ENCODE measurements at places on chromosomes 7 and 10.

GRCh38 chr7:103297837-103298179, 573 bp downstream of the PMPCB start:
- no peak for DNase-seq

- DNase-seq, result no peak
Measured at GRCh38 chr10:48520184-48520506, 84.7 kb downstream of the ARHGAP22 start.

DNA sequence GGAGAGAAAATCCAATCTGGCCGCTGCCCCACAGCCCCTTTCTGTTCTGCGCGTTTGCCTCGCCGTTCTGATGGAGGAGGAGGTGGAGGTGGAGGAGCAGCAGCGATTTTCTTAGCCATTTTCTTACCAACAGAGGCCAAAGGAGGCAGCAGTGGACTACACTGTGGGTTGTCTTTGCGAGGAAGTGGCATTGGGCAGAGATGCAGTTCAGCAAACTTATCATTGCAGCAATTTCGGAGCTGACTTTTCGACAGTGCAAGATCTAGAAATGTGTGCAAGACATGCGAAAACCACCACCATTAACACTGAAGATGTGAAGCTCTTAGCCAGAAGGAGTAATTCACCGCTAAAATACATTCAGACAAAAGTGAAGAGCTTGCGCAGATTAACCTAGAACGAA, 1.9 kb upstream of the ARL4A start:
- no peak for DNase-seq

DNA sequence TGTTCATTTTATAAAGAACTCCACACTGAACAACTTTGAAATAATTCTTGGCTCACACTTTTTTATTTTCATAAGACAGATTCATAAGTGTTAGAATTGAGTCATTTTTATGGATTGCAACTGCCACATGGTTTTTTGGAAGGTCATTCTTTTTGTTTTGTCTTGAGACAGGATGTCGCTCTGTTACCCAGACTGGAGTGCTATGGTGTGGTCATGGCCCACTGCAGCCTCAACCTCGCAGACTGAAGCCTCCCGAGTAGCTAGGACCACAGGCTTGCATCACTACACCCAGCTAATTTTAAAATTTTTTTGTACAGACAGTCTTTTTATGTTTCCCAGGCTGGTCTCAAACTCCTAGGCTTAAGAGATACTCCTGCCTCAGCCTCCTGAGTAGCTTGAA, 20.3 kb downstream of the BMS1 start:
- no peak for DNase-seq

GRCh38 chr7:47552621-47553020, 29.3 kb downstream of the TNS3 start:
- no peak for DNase-seq

GRCh38 chr10:121864653-121865052, 63.2 kb downstream of the ATE1 start:
- DNase-seq, result no peak

- DNase-seq, result no peak
Measured at GRCh38 chr7:42226354-42226941, 10.6 kb downstream of the GLI3 start.

- DNase-seq, result no peak
Measured at GRCh38 chr7:130922206-130923112, 188.5 kb upstream of the KLF14 start.

DNA sequence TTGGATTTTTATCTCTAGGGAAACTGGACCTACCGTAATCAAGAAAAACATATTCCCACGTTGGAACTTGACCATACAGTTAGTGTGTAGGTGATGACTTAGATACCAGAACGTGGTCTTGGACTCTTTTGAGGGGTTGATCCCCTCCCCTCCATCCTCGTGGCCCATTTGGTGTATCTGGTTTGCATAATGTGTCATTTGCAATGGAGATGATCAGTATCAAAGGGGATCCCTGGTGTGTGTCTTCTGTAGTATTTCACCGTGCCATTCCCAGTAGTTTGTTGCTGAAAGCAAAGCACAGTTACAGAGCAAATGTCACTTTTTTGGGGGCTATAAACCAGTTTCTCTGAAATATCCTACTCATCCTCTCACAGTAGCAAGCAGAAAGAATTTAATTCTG, 217.7 kb downstream of the TCF7L2 start:
- no peak for DNase-seq

DNA sequence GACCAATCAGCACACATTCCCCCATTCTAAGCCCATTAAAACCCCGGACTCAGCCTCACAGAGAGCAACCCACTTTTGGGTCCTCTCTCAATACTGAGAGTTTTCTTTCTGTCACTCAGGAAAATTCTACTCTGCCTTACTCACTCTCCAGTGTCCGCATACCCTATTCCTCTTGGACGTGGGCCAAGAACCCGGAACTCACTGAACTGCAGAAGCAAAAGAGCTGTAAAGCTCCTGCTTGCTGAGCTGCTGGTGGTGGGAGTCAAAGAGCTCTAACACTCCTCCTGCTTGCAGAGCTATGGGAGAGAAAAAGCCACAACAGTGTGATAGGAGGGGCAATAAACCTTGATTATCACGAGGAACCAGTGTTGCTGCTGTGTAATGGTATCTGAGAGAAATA, 386.9 kb downstream of the POM121L12 start:
- no peak for DNase-seq

- DNase-seq, result no peak
Measured at GRCh38 chr10:51147644-51148399, 73.5 kb downstream of the PRKG1 start.

GRCh38 chr7:83267141-83267631, 104.5 kb upstream of the PCLO start:
- no peak for DNase-seq

DNA sequence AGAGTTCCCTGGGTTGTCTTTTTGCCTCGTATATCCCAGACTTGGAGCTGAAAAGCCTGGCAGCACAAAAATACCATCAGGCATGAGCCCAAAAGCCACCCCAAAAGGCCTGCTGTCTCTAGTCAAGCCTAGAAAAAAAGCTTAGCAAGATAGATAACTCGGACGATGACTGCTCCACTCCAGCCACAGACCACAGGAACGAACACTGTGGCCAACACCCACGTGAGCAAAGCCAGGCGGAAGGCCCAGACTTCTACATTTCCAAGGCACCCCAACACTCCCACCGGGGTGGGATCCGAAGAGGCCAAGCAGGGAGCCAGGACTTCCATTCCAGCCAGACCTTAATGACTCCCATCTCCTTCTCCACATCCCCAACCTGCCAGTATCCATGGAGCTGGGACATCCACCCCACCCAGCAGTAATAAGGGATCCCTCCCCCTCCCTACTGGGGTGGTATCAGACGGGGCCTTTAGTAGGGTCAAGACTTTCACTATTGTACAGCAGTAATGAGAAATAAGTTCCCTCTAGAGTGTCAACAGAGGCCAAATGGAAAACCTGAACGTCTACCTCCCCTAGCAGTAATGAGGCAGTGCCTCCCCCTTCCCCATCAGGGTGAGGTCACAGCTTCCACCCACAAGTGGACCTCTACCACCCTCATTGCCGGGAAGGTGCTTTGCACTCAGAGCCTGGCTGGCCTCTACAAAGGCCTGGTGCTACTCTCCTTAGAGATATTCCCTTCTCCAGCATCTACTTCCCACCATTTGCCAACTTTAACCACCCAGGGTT, 23.0 kb downstream of the PRLHR start:
- no peak for DNase-seq

DNA sequence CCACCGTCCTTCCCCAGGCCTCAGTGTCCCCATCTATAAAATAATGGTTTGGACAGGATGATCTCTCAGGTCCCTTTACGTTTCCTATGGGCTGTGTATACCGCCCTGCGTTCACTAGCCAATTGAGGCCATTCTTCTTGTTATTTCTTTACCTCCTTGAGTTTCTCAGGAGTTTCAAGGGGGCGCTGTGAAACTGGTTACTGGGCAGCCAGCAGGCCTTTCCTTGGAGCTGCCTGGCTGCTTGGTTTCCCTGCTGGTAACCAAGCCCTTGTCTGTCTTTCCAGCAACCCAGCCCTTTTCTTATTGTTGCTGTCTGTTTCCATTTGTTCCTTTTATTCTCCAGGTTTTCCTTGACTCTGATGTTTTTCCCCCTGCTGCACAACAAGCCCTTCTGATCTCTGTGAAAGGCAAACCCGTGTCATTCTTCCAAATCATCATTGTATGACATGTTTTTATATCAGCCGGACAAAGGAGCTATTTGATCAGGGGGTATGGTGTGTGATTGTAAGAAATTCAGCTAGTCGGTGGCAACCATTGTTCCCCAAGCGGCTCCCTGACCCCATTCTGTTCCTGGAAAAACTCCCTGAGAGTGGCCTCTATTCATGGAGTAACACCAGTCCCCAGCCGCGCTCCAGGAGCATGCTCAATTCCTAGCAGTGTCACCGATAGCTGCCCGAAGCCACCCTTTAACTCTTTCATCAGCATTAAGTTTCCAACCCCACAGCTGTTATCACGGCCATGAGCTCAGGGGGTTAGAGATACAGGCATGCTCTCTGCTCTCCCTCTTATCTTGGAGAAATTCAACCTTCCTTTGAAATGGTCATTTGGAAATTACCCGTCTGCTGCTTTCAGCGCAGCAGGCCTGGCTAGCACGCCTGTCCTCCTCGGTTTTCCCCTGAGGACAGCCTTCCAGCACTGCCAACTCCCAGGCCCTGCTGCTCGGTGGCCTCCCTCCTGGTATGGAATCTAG, 26.6 kb downstream of the FGF8 start:
- no peak for DNase-seq
